Activated T-cell treated with anti-CD3 and anti-CD28 coated beads for 24 hours (primary cell): ENCODE measurements at places on chromosomes 3 and 15.

DNA sequence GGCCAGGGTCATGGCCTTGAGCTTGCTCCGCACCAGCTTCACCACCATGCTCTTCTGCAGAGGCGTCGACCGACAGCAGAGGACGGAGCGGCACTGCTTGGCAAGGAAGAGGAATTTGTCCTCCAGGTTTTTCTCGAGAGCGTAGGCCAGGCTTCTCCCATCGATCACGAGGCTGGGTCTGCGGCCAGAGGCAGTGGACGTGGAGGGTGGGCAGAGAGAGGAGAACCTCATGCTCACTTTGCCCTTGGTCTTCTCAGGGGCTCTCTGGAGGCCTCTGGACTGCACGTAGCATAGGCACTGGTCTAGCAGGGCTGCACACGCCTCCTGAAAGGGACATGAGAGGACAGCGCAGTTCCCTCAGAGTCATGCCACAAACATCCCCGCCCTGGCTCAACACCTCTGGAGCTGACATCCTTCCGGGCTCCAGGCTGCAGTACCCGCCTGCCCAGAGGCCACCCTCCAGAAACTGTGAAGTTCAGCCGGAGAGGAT is 168.3 kb downstream of the ATP10A start:
- DNase-seq: no peak

DNA sequence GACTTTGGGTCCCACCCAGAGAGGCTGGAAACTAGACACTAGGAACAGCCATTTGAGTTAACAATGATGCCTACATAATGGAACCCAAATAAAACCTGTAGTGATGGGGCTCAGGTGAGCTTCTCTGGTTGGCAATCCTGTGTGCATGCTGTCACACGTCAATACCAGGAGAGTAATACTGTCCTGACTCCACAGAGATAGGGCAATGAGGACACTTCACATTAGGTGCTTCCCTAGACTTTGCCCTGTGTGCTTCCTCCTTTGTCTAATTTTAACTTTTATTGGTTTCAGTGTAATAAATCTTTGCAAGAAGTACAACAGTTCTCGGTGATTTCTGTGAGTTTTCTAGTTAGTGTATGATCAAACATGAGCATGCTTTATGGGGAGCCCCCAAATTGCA is 281.8 kb upstream of the ARRDC4 start:
- DNase-seq: no peak

GRCh38 chr3:140319739-140320138 is 358.1 kb upstream of the TRIM42 start:
- DNase-seq: no peak

DNA sequence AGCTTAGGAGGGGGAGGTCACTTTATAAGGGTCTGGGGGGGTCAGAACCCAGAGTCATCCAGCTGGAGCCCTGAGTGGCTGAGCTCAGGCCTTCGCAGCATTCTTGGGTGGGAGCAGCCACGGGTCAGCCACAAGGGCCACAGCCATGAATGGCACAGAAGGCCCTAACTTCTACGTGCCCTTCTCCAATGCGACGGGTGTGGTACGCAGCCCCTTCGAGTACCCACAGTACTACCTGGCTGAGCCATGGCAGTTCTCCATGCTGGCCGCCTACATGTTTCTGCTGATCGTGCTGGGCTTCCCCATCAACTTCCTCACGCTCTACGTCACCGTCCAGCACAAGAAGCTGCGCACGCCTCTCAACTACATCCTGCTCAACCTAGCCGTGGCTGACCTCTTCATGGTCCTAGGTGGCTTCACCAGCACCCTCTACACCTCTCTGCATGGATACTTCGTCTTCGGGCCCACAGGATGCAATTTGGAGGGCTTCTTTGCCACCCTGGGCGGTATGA is at the start of gene RHO:
Gene RHO (plus strand): TSS at position 51 of the 512 bp plus-strand sequence. CDS start 95 bp downstream, at position 146.
- DNase-seq: no peak

DNA sequence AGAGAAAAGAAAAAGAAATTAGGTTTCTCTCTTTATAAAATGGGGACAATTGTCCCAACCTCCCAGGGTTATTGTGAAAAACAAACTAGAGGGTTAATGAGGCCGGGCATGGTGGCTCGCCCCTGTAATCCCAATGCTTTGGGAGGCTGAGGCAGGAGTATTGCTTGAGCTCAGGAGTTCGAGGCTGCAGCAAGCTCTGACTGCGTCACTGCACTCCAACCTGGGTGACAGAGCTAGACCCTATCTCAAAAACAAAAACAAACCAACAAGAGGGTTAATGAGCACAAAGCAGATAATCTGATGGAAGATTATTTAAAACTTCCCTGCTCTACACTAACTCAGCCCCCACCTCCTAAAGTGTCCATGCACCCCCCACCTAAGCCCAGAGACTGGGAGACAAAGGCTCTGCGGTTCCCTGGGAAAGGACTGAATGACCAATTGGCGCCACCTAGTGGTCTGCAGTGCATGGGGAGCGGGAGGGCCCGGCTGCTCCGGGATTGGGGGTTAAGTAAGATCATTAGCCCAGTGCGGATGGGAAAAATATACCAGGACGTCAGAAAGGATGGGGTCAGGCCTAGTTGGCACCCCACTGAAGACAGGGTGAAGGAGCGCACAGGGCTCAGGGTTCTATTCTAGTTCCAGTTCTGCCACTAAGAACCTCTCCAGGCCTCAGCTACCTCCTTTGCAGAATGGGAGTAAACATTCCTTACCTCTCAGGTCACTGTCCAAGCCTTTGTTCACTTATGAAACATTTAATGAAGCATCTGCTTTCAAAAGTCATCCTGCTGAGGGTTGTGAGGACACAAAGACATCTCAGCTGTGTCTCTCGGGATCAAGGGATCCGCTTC is 15.6 kb downstream of the PIF1 start:
- DNase-seq: peak; percentile 57

DNA sequence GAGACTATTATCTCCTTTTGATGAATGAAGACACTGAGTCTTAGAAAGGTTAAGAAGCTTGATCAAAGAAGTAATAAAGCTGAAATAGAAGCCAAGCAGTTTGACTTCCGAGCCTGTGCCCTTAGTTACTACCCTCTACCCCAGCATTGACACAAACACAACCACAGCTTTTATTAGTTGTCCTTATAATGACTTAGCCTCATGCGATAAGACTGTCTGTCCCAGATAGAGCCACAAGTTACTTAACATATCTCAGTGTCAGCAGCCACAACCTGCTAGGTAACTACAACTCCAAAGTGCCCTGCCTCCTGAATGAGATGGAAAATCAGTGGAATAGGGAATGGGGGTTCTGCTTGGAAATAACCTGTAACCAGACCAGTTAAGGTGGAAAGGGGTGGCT is 781.6 kb upstream of the CFAP20DC start:
- DNase-seq: no peak

DNA sequence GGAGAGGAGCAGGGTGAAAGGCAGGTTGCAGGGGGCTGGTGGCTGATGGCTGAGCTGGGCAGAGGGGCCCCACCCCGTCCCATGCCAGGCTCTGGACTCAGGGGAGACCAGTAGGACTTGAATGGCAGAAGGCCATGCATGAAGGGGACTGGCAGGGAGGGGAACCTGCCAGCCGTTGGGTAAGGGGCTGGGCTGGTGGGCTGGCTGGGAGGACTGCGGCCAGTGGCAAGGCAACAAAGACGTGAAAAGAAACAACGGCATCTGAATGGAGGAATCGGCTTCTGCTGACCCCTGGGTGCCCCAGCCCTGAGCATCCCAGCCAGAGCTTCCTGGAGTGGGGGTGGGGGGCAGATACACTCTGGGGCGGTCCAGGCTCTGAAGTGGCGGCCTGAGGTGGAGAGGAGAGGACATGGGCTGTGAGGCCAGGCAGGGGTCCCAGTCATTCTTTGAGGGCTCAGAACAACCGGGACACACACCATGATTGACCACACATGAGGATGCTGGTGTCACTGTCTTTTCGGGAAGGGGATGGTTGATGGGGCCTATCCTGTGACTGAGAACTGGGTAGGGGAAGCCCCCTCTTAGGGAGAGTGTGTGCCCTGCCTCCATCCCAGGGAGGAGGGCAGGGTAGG is 11.7 kb downstream of the GLYCTK start:
- no peak for DNase-seq

GRCh38 chr3:55180936-55181535 is 253.2 kb upstream of the LRTM1 start:
- DNase-seq: no peak

DNA sequence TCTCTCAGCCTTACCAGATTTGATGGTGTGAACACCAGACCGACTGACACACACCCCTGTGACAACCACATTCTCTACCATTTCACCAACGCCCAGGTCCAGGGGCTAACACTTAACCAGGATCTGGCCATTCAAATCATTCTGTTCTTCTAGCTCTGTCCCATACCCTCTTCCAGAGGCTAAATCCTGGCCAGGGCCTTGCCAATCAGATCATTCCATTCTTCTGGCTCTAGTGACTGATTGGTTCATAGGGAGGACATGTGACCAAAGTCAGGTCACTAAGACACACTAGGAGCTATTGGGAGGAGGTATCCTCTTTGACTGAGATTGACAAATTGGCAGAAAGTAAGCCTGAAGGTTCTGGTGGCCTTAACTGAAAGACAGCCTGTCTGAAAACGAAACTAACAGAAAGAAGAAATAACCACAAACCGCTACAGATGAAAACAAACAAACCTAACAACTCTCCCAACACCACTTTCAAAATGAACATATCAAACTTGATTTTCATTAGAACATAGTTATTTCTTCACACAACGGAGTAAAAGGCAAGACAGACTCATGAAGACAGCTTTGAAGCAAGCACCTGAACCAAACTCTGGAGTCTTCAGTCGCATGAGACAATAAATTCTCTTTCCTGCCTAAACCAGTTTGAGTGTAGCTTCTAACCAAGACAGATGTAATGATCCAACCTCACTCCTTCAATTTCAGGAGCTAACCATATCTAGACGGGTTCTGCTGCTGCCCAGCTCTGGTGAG is 68.5 kb downstream of the TRANK1 start:
- DNase-seq: no peak

DNA sequence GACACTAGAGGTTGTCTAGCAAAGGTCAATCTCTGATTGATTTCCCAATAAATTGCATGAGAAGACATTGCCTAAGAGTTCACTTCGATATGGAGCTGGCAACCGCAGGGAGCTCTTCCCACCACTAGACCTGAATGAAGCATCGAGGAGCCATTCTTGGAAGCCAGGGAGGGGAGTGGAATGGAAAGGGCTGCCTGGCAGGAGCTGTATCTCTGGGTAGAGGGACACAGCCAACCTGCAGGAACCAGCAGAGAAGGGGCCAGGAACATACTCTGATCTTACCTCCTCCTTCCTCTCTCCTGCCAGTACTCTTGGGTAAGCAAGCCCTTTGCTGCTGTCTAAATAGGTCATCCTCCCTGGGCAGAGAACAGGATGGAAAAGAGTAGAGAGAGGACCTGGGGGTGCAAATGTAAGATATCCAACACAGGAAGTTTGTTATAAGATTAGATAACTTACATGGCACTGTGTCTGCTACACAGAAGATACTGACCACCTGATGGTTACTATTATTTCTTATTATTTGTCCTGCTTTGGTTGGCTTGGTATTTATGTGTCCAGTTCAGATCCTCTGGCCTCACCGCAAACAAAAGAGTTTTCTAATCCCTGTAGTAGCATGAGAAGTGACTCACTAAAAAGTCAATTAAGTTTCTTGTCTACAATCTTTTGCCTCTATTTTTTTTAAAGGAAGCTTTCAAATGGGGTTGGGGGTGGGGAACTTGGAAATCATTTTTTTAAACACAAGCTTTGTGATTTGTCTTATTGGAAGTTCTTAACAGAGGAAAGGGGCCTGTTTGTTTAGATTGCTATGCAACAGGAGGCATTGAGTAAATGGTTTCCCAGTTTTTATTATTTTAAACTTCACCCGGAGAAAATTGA is 156.7 kb upstream of the TSC22D2 start:
- DNase-seq: no peak

GRCh38 chr15:77563623-77564156 is 69.0 kb downstream of the LINGO1 start:
- DNase-seq: no peak

GRCh38 chr3:43077261-43077660 is 28.6 kb downstream of the POMGNT2 start:
- DNase-seq: no peak

DNA sequence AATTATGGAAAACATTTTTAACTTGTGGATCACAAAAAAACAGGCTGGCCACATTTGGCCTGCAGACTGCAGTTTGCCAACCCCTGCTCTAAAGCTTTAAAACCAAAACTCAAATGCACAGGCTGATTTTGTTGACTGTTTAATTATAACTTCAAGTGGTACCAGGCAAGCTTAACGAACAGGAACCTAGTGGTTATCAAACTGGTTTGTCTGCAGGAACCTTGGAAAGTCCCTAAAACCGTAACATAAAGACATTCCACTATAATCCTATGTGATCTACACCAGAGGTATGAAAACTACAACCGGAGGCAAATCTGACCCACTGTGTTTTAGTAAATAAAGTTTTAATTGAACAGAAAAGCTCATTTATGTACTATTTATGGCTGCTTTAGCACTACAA is 52.4 kb downstream of the TBL1XR1 start:
- no peak for DNase-seq

- DNase-seq: no peak
These were observed 10.8 kb downstream of the TIPARP start for GRCh38 chr3:156685198-156685597.

- no peak for DNase-seq
These were observed 2.7 kb downstream of the TMEM108 start for GRCh38 chr3:133040696-133041523.

DNA sequence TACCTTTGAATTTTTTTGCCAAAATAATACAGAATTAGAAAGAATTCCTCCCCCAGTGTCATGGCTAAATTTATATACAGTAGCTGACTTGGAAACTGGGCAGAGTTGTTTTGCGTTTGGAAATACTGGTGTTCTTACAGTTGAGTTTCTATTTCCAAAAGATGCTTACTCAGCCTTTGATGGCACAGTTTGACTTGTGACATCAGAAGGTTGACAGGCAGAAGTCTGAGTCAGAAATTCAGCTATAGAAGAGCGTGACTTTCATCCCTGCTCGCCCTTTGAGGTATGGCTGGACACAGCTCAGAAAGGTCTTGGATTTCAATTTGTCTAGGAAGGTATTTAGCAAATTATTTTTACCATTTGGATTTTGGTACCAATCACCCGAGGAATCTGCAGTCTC is 175.8 kb downstream of the VGLL4 start:
- no peak for DNase-seq

- DNase-seq: no peak
These were observed 166.7 kb upstream of the PRICKLE2 start for GRCh38 chr3:64392001-64392400.

DNA sequence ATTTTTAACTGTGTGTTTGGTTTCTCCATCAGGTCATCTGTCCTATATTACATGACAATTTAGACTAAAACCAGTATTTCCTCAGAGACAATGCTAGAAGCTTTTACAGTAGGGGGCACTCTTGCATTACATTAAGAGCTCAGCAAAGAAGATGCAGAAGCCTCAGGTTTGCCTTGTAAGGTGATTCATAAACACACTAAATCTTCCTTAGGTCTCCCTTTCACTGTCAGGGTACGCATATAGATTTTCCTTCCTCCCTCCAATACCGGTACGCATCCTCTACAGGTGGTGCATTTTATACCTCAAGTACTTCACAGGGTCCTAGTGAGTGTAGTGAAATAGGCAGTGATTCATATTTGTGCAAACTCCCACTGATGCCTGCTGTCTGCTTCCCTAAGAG is 46.5 kb downstream of the CD86 start:
- DNase-seq: no peak
